ENCODE measurements at places on chromosomes 16 and 17. TPM values are rescaled to one million over a fixed set of nuclear protein-coding genes. Genes with fewer than 3 reads are reported as not detected.

Gene AFMID
- polyA plus RNA-seq = 30.6 TPM

- no peak for DNase-seq
Observed at GRCh38 chr17:72388765-72389473, 268.1 kb downstream of the SOX9 start.

DNA sequence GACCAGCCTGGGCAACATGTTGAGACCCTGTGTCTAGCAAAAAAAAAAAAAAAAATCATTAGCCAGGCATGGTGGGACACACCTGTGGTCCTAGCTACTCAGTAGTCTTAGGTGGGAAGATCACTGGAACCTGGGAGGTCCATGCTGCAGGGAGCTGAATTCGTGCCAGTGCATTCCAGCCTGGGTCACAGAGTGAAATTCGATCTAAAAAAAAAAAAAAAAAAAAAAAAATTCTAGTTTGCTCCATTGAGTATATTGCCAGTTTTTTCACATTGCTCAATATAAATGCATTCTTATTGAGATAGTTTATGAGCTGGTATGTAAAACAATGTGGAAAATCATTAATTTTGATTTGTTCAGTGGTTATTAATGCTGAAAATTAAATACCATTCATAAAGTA is 52.0 kb downstream of the ABHD15 start:
- no peak for DNase-seq

DNA sequence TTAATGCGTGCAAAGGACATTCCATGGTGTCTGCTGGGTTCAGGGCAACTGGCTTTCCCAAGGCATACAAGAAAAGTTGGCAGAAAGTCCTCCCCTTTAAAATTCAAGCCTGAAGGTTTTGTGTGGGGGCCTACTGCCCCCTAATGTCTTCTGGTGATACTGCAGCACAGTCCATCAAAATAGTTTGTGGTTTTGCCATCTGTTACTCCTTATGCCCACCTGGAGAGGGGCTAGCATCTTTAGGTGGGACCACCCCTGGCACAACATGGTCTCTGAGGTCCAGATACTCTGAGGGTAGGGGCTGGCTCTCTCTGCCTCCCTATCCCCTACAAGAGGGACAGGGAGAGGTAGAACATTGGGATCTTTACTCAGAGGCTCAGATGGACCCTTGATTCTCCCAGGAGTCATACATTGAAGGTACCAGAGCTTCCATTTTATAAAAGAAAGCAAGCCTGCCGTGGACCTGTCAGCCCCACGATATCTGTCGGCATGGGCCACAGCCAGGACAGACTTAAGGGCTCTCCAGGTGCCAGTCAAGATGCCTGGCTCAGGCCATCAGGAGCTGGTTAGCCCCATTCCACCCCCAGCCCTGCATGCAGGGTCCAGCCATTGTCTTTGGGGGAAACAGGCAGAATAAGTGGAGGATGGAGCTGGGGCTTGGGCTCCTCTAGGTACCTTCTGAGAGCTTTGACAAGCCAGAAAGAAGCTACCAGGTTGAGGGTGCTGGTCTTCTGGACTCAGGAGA is 6.3 kb downstream of the ESRP2 start:
- no peak for DNase-seq

DNA sequence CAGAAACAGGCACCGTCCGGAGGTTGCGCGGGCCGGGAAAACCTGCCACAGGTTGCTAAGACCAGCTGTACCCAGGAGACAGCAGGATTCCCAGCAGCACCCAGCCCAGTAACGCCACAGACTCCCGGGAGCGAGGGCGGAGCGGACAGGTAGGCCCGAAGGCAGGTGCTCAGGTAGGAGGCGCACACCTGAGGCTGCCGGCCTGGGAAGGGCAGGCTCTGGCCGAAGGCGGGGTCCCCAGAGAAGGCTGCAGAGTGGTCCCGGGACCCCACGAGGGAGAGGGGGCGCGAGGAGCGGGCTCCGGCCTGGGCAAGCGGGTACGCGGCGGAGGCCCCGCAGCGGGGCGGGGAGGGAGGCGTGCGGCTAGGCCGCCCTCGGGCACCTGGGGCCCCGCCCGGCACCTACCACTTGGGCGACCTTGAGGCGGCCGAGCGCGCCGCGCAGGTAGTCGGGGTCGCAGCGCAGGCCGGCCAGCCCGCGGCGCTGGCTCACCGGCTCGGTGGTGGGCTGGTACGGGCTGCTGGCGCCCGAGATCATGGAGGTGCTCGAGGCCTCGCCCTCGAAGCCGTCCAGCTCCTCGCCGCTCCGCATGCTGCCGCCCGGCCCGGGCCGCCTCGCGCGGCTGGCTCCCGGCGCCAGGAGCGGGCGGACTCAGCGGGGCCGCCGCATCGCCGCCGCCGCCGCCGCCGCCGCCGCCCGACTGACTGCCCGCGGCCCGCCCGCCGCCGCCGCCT is 441 bp downstream of the CMTM4 start:
- peak; percentile 68 for DNase-seq

GRCh38 chr16:27085182-27085581 is 18.5 kb downstream of the C16orf82 start:
- DNase-seq = no peak

GRCh38 chr16:64090327-64090726 is 1031.5 kb downstream of the CDH11 start:
- no peak for DNase-seq

Gene DPEP2NB
- not detected for polyA plus RNA-seq

DNA sequence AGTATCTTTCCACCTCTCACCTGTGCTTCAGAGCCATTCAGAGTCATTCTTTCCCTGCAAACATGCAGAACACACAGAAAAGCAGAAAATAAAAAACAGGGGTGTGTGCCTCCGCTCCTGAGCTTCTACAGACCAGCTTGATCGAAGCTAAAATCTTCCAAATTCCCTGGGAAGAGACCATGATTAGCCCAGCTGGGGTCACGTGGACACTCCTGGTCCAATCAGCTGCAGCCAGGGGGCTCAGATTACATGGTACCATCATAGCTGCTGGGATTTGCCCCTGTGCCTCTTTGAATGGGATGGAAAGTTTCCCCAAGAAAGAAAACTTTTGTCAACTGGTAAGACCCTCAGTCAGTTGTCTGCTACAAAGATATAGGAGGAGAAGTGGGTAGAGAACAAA is 159.9 kb downstream of the TMEM114 start:
- DNase-seq = no peak

DNA sequence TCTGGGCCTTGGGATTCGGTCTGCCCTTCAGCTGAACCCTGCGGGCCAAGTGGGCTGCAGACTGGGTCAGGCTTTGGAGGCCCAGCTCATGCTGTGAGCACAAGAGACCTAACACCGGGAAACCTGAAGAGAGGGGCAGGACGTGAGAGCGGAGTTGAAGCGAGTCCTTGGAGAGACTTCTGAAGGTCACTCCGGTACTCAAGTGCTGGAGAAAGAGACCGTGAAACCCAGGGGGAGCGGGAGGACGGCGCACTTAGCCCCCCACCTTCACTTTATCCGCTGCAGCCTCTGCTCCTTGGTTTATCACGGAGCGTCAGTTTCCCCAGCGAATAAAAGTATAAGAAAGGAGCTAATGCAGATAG is 361 bp downstream of the UQCRC2 start:
- DNase-seq = no peak

GRCh38 chr17:46994993-46995392 is 15.9 kb upstream of the RPRML start:
- no peak for DNase-seq

Gene PRAC2
- polyA plus RNA-seq = not detected

DNA sequence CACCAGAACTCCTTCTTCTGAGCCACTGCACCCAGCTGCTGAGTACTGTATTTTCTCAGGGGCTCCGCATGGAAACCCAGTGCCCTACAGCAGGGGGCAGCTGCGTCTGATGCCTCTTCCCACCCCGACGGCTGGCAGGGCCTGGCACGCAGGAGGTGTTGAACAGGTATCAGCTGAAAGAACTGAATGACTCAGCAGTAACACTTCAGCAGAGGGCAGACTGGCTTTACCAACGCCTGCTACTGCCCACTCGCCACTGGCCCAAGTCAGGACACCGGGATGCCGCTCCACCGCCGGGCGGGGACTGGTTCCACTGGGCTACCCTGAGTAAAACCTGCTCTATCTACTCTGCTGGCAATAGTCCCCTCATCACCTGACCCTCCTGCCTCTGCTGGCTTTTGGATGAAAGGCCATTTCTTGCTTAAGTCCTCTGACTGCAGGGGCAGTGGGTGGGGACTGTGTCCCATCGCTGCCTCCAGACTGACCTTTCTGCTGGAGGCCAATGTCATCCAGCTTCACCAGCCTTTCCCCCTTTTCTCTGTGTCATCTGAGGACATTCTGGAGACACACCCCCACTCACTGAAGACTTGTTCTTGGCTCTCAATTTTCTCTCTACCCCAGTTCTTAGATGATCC is 100.4 kb upstream of the FA2H start:
- no peak for DNase-seq

DNA sequence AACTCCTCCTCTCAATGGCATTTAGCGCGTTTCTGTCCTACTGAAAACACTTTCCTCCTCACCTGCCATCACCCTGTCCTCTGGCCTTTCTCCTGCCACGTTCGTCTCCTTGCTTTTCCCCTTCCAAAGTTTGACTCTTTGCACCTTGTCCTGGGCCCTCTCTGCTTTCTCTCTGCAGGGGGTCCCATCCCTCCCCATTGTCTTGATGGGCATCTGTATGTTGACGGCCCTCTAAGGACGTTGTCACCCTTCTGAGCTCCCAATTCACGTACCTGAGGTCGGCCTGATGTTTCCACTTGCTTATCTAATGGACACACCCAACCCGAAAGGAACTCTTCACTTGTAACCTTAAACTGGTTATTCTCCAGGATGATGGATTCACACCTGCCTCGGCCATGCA is 170.4 kb downstream of the WSCD1 start:
- no peak for DNase-seq

Gene ARHGAP44
- polyA plus RNA-seq = 6.7 TPM

- no peak for DNase-seq
Observed at GRCh38 chr16:80014241-80014939, 413.9 kb upstream of the MAF start.

- DNase-seq = no peak
Observed at GRCh38 chr17:42133461-42134041, 10.9 kb downstream of the HSPB9 start.

GRCh38 chr16:29908719-29909220 is 8.5 kb downstream of the ASPHD1 start:
- DNase-seq = no peak

- no peak for DNase-seq
Observed at GRCh38 chr16:74657870-74658642, 8.6 kb downstream of the RFWD3 start.

Gene CDRT15L2
- polyA plus RNA-seq = not detected

DNA sequence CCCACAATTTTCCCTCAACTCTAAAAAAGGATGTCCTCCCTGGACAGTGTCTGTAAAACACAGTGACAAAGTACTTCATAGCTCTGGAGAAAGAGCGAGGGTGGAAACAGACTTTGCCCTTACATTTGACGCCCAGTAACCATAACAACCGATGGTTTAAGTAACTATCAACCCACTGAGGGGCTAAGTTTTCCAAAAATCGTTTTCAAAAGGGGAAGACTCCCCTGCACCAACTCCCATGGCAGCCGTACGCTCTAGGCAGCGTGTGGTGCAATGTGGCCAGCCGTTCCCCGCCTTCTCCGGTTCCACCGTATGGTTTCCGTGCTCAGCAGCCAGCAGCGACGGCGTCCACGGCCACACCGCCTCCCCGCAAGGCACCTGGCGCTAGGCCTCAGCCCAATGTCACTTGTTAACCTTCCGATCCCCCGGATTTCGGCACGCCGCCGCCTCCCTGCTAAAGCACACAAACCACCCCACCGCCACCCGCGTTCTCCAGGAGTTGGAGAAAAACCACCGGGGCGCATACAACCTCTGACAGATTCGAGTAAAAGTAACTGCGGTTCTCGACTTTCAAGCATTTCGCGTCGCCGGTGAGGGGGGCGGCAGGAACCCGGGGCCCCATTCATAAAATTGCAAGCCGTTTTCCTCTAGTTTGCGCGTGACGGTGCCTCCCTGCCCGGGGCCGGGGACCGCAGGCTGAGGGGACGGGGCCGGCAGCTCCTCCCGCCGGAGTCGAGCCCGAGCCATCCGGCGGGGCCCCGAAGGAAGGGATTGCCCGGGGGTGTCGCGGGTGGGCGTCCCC is 661 bp downstream of the TEX2 start:
- peak; percentile 78 for DNase-seq

GRCh38 chr17:57425431-57425830 is 169.1 kb downstream of the MSI2 start:
- DNase-seq = no peak

DNA sequence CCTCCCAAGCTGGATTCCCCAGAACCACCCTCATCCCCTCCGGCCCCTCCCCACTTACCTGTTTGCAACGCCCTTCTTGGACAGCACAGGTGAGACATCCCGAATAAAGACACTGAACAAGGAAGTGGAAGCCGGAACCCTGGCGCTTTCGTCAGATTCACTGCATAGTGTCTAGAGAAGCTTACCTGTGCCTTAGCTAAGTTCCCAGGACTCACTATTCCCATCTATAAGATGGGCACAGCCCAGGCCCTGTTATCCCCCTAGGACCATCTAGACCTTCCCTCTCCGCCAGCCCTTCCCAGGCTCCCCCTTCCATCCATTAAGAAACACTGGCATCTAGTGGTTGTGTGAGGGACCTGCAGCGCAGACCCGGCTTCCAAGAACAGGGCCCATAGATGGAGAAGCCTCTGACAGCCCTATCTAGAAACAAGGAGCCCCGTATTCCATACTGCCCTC is 26.9 kb upstream of the RPL38 start:
- peak; percentile 73 for DNase-seq

Gene SLC13A2
- polyA plus RNA-seq = not detected

DNA sequence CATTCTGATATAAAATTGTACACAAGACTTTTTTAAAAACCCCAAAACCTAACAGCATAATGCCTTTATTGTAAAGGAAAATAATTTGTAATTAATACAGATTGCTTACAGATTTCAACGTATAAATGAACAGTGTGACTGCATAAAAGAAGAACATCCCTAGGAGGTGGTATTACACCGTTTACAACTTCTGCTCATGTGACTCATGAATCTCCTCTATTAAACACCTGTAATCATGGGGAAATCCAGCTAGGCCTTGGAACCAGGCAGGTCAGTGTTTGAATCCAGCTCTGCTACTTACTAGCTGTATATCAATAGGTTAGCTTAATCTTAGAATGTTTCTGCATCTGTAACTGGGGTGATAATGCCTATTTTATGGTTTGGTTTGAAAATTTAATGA is 15.2 kb downstream of the RABEP1 start:
- no peak for DNase-seq

- DNase-seq = no peak
Observed at GRCh38 chr16:25764466-25764865, 72.7 kb downstream of the HS3ST4 start.

GRCh38 chr17:57935833-57936807 is 19.1 kb downstream of the CUEDC1 start:
- peak; percentile 90 for DNase-seq
